H1 (cell line): ENCODE measurements at places on chromosomes 7 and 10.

DNA sequence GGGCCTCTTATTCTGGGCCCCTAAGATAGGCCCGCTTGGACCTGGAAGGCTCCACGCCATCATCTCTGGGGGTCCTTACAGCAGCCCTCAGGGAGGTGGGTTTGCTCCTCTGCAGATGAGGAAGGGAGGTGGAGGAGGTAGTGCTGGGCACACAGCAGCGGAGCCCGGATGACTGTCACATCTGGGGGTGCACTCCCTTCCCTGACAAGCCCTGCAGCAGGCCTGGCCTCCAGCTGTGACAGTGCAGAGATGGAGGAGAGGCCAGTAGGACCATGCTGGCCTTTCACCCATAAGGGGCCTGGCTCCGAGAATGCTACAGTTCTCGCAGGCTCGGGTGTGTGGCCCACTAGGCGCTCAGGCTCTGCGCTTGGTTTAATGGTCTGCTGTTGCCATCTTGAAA, 9.2 kb downstream of the GDF2 start:
- H3K27me3 ChIP-seq = no peaks in the 10 kb centered on the region
- H3K27ac ChIP-seq = no peak overlapping the region
- no peaks in the 10 kb centered on the region for H3K36me3 ChIP-seq
- no peaks in the 10 kb centered on the region for H3K4me1 ChIP-seq

DNA sequence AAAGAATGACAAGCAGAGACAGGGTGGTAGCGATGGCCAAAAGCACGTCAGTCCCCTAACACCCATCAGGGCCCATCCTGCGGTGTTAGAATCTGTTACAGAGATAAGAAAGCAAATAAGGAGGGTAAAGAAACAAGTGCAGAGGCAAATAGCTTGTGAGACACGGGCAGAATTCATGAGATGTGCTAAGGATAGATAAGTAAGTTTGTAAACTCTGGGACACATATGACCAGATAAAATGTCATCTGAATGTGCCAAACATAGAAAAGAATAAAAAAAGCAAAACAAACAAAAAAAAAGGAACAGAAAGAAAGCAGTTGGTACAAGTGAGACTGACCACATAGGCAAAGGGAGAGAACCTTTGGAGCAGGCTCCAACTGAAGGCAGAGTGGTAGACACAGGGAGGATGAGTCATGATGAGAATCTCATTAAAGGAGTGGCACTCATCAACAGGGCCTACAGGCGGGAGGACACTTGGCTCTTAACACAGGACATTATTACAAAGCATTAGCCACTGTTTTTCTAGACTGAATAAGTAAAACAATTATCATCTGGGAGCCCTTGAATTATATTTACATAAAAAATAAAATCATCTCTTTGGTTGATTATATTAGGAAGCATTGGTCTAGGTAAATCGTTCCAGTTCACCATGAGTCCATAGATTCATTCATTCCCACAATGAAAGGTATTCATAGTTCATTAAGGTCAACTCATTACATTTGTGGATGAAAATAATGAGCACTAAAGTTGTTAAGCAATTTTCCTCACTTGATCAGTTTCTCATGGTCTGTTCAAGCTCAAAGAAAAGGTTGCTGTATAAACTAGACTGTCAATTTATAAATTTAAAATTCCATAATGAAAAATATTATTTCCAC, 21.5 kb upstream of the EPHB6 start:
- no peaks in the 10 kb centered on the region for H3K27me3 ChIP-seq
- no peak for DNase-seq
- H3K4me3 ChIP-seq = no peak overlapping the region
- H3K36me3 ChIP-seq = no peaks in the 10 kb centered on the region

- H3K36me3 ChIP-seq = no peaks in the 10 kb centered on the region
- H3K27ac ChIP-seq = no peak overlapping the region
- H3K4me3 ChIP-seq = no peak overlapping the region
- H3K4me1 ChIP-seq = no peaks in the 10 kb centered on the region
- no peaks in the 10 kb centered on the region for H3K27me3 ChIP-seq
Measured at GRCh38 chr7:4840079-4840501, 21.7 kb downstream of the PAPOLB start.

GRCh38 chr10:110211465-110211843, 4.0 kb downstream of the MXI1 start:
- no peak overlapping the region for H3K27ac ChIP-seq
- peak overlapping the region; percentile 78; the same call in 1 of the 2 replicates for H3K4me3 ChIP-seq
- H3K4me1 ChIP-seq = peaks cover 12% of the 10 kb centered on the region
- H3K36me3 ChIP-seq = no peaks in the 10 kb centered on the region
- peaks cover 41% of the 10 kb centered on the region for H3K27me3 ChIP-seq

DNA sequence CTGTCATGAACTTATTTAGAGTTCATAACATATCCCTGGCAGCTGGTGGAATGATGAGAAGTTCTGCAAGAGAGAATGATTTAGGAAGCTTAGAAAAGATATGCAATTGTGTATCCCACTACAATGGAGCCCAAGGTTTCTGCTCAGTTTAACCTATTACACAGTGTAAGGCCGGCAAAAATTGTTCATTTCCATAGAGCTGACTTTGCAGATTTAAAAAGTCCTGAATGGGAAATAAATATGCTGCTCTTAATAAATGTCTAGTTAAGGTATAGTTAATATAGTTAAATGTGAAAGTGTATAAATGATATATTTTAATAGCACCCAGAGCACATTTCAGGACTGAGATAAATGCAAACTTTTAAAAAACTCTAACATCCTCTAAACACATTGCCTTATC, 149.9 kb downstream of the EVX1 start:
- H3K4me3 ChIP-seq = no peak overlapping the region
- H3K27me3 ChIP-seq = no peaks in the 10 kb centered on the region; the same call in 1 of the 2 replicates
- no peak for DNase-seq
- H3K36me3 ChIP-seq = no peaks in the 10 kb centered on the region
- no peak overlapping the region for H3K27ac ChIP-seq
- no peaks in the 10 kb centered on the region for H3K4me1 ChIP-seq

DNA sequence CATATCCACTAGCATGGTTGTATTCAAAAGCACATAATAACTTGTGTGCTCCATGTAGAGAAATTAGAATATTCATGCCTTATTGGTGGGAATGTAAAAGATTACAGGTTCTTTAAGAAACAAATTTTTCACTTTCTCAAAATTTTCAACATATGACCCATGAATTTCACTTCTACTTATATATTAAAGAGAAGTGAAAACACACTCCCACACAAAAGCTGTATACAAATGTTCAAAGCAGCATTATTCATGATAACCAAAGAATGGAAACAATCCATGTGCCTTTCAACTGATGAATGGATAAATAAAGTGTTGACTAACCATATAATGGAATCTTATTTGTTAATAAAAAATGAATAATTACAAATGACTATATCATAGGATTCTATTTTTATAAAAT, 694.5 kb upstream of the PCDH15 start:
- H3K27me3 ChIP-seq = no peaks in the 10 kb centered on the region
- no peak overlapping the region for H3K4me3 ChIP-seq
- no peak overlapping the region for H3K27ac ChIP-seq
- no peaks in the 10 kb centered on the region for H3K4me1 ChIP-seq

- DNase-seq = no peak
- H3K27me3 ChIP-seq = no peaks in the 10 kb centered on the region
- H3K36me3 ChIP-seq = no peaks in the 10 kb centered on the region
Measured at GRCh38 chr10:110841767-110842267, 29.9 kb upstream of the PDCD4 start.

- H3K4me3 ChIP-seq = no peak overlapping the region
- no peak overlapping the region for H3K27ac ChIP-seq
- no peaks in the 10 kb centered on the region for H3K4me1 ChIP-seq
- no peaks in the 10 kb centered on the region for H3K27me3 ChIP-seq
- no peak for DNase-seq
Measured at GRCh38 chr7:134562136-134562535, 13.2 kb downstream of the AKR1B15 start.

DNA sequence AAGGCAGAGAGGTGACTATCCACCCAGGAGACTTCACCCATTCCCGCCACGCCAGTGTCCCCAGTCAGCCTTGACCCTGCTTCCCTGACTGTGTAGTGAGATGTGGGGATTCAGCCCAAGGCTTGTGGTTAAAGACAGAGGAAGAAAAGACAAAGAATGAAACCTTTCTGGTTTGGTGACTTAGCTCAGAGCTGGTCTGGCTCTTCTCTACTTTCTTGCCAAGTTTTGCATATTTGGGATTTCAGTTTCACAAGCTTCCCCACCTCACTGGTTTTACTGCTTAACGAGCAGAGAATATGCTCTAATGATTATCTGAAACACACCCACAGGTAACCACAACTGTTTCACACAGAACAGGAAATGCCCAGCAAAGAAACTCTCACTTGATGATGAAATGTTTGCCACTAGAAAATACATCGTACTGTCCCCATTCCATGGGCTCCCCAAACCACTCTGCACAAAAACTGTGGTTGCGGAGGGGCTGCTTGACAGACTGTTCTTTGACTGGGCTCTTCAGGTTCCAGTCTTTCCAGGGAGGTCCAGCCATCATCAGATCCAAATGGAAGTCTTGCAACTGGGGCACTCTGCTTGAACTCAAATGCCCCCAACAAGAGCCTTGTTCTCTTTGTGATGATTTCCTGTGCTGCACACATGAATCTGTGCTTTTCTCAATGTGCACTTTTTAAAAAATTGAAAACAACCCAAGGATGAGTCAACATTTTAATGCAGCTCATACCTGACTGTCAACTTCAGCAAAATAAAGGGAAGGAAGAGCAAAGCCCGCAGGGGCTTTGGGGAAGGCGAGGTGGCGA, 95.5 kb downstream of the CTBP2 start:
- no peak overlapping the region; the same call in 1 of the 2 replicates for H3K27ac ChIP-seq
- no peaks in the 10 kb centered on the region for H3K4me1 ChIP-seq
- H3K4me3 ChIP-seq = no peak overlapping the region
- no peaks in the 10 kb centered on the region for H3K27me3 ChIP-seq
- no peak for DNase-seq

DNA sequence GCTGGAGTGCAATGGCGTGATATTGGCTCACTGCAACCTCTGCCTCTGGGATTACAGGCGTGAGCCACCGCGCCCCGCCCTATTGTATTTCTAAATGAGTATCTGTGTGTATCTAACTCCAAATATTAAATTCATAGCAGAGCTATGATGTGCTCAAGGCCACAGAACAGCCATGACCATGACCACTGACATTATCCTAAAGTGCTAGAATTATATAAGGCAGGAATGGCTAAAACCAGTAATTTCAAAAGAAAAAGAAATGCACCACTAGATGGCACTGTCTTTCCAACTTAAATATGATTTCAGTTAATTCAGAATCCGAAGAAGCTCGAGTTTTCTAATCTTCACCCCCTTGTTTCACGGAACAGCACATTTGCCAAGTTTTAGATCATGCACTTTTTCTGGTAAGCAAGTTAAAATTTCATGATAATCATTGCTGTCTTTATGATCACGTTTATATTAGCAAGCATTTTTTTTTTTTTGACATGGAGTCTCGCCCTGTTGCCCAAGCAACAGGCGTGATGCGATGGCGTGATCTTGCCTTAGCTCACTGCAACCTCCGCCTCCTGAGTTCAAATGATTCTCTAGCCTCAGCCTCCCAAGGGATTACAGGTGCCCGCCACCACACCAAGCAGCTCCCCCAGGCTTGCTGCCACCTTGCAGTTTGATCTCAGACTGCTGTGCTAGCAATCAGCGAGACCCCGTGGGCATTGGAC, 65.3 kb downstream of the OR13A1 start:
- H3K4me3 ChIP-seq = peak overlapping the region; percentile 9; the same call in 1 of the 2 replicates
- H3K36me3 ChIP-seq = no peaks in the 10 kb centered on the region
- no peaks in the 10 kb centered on the region for H3K27me3 ChIP-seq
- no peak overlapping the region for H3K27ac ChIP-seq

GRCh38 chr10:29252811-29253689, 35.8 kb upstream of the LYZL1 start:
- no peaks in the 10 kb centered on the region for H3K27me3 ChIP-seq
- DNase-seq = no peak
- H3K4me3 ChIP-seq = no peak overlapping the region
- H3K4me1 ChIP-seq = no peaks in the 10 kb centered on the region

DNA sequence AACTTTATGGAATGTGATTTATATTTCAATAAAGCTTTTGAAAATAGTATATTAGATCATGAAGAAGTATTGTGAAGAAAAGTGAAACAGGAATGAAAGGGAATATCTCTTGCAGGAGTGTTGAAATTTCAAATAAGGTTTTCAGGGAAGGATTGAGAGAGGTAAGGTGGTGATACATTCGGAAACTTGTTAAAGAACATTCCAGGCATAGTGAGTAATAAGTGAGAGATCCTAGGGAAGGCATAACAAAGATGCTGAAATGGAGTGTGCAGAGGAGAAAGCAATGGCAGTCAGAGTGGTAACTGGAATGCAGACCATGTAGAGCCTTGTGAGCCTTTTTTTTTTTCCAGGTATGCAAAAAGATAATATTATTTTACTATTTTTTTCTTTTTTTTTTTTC, 4.1 kb downstream of the OR9A4 start:
- no peak for DNase-seq
- H3K36me3 ChIP-seq = no peaks in the 10 kb centered on the region

GRCh38 chr7:132221356-132221755, 354.9 kb downstream of the PLXNA4 start:
- H3K27me3 ChIP-seq = no peaks in the 10 kb centered on the region
- H3K4me3 ChIP-seq = no peak overlapping the region
- no peak for DNase-seq
- no peaks in the 10 kb centered on the region for H3K36me3 ChIP-seq
- peaks cover 5% of the 10 kb centered on the region for H3K4me1 ChIP-seq

DNA sequence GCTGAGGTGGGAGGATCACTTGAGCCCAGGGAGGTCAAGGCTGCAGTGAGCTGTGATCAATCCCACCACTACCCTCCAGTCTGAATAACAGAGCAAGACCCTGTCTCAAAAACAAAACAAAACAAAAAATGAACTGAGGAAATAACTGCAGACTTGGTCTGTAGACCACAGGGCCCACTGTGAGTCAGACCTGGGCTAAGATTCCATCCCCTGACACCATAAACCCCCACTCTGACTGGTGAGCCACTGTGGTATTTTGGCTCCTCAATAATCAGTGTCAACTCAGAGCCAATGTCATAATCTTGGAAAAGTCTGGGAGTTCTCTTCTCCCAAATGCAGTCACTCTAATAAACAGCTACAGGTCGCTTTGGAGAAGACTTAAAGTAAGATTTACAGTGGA, 24.0 kb upstream of the ERCC6 start:
- H3K36me3 ChIP-seq = no peaks in the 10 kb centered on the region

- DNase-seq = no peak
- H3K27me3 ChIP-seq = no peaks in the 10 kb centered on the region
- H3K4me3 ChIP-seq = no peak overlapping the region
- H3K4me1 ChIP-seq = peaks cover 22% of the 10 kb centered on the region
Measured at GRCh38 chr10:103673606-103674005, 180.1 kb downstream of the NEURL1 start.

DNA sequence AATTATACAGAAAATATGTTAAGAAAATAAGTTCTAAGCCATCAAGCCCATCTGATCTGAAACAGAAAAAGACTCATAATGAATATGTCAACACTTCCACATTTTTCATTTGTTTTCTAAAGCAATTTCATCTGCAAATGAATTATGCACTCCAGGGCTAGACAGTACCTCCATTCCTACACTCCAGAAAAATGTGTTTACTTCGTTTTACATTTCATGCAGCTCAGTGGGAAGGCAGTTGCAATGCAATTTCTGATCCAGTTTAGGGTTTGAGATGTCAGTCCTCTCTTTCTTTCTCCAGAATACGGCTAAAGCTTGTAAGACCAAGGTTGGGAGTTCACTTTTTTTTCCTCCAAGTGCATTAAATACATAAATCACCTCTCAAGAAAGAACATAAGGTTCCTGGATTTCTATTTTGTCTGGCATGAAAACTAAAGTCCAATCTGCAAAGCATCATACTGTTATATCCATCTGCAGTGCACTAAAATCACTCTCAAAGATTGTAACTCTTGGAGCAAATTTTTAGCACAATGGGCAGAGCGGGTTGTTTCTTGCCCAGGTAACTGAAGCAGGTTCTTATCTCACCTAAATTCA, 348.8 kb upstream of the C7orf33 start:
- H3K27ac ChIP-seq = no peak overlapping the region
- no peaks in the 10 kb centered on the region for H3K4me1 ChIP-seq
- H3K36me3 ChIP-seq = no peaks in the 10 kb centered on the region
- H3K27me3 ChIP-seq = no peaks in the 10 kb centered on the region
